ENCODE measurements at places on chromosomes 2 and 18.

GRCh38 chr2:216770717-216771116 lies 75.4 kb upstream of the IGFBP5 start:
- ATAC-seq = no peak

- ATAC-seq = no peak
Observed at GRCh38 chr2:29226808-29227207, 111.6 kb downstream of the CLIP4 start.

DNA sequence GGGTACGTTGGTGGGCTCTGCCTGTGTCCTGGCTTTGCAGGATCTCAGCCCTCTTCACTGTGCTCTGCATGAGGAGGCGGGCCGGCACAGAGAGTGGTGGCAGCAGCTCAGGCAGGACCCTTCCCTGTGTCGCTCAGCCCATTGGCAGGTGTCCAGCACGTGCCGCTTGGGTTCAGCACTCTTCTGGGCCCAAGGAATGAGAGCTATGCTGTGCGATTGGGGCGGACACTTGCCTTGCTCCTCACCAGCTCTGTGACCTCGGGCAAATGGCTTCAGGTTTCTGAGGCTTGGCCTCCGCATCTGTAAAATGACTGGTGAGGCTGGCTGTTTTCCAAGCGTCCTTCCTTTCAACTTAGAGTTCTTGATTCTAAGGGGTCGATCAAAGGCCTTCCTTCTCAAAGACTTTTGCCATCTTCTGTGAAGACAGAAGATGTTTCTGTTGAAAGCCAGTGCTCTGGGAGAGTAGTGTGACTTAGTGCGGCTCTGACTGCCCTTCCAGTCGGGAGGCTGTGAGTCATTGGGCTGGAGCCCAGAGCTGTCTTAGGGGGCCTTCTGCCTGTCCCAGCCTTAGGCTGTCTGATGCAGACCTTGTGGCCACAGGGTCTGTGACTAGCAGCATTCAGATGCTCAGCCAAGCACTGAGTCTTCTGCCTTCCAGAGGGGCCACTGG lies 35.6 kb downstream of the GLI2 start:
- ATAC-seq = peak; percentile 97

- peak; percentile 36 for ATAC-seq
Observed at GRCh38 chr2:219527076-219527394, 12.8 kb downstream of the ASIC4 start.

- ATAC-seq = no peak
Observed at GRCh38 chr2:145408980-145409379, 889.1 kb upstream of the ZEB2 start.

DNA sequence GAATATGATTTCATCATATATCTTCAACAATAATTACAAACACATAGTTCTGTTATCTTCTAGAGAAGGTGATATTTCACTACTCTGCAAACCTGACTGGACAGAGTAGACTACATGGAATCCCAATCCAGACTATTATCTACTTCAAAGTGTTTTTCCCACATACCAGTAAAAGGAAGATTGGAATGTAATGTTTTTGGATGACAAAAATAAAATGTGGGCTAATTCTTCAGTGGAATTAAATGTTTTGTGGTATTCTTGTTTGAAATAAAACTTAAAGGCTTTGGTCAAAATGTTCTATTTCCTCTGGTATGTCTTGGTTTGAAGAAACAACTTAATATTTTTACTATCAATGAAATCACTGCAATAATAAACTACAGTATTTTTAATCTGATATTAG lies 22.1 kb downstream of the COL5A2 start:
- peak; percentile 36 for ATAC-seq

- no peak for ATAC-seq
Observed at GRCh38 chr2:205052781-205053180, 507.5 kb downstream of the PARD3B start.

GRCh38 chr2:132037527-132038178 lies 124.1 kb downstream of the ANKRD30BL start:
- peak; percentile 70 for ATAC-seq

DNA sequence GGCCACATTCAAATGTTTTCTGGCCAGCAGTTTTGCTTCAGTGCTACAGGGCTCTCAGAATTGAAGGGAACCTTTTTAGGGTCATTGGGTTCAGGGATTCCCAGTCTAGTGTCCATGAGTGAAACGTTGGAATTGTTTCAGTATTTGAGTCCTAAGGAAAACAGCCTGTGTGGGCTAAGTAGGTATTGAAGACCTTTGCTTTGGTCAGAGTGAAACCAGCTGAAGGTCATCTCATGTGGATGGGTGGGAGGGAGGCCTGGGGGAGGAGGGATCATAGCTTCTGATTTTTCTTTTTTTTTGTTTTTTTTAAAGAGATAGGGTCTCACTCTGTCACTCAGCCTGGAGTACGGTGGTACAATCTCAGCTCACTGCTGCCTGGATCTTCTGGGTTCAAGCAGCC lies 20.2 kb downstream of the B3GNT2 start:
- no peak for ATAC-seq

GRCh38 chr2:210392469-210392881 lies 77.5 kb upstream of the MYL1 start:
- no peak for ATAC-seq

- ATAC-seq = no peak
Observed at GRCh38 chr2:58055033-58055786, 8.6 kb downstream of the VRK2 start.

- no peak for ATAC-seq
Observed at GRCh38 chr2:56018267-56018666, 94.7 kb upstream of the EFEMP1 start.

DNA sequence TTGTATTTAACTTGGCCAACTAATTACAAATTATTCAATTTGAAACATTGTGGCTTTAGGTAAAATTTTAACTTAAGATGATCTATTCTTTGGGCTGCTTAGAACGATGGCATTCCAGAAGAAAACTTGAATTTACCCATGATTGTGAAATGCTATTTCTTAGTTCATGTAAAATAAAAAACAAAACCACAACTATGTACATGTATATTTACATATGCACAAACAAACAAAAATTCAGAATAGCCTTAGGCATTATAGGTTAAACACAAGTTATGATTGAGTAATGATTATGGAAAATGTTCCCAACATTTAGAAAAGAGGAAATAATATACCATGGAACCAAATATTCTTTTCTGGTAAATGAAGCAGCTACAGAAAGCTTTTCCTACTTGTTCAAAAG lies 3.5 kb upstream of the SMCHD1 start:
- ATAC-seq = no peak

Measured in SK-N-SH treated with all-trans-retinoic acid at 6 μM for 48 hours (cell line).